ENCODE measurements at places on chromosomes 7 and 10. TPM values are rescaled to one million over a fixed set of nuclear protein-coding genes. Genes with fewer than 3 reads are reported as not detected.

Gene ZNF485
- 1.3 TPM for polyA plus RNA-seq

Gene BMPER
- polyA plus RNA-seq: 6.2 TPM

Gene NAMPT
- polyA plus RNA-seq: 13.3 TPM

- H3K36me3 ChIP-seq: no peaks in the 10 kb centered on the region
- no peak overlapping the region for H3K4me3 ChIP-seq
- H3K27ac ChIP-seq: no peak overlapping the region
- DNase-seq: peak; percentile 38
- H3K27me3 ChIP-seq: peaks cover 2% of the 10 kb centered on the region
Observed at GRCh38 chr7:91922857-91923256, 17.8 kb upstream of the AKAP9 start.

DNA sequence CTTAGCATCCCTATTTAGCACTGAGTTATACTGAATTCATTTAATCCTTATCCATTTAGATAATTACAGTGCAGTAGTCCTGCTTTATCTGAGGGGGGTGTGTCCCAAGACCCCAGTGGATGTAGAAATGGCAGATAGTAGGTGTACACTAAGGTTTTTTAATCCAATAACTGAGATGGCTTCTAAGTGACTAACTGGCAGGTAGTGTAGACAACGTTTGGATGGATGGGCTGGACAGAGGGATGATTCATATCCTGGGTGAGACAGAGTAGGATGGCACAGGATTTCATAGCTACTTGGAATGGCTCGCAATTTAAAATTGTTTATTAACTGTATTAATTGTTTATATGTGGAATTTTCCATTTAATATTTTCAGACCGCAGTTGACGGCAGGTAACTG, 295.6 kb downstream of the CCDC3 start:
- no peaks in the 10 kb centered on the region for H3K27me3 ChIP-seq
- DNase-seq: no peak
- H3K27ac ChIP-seq: peak overlapping the region; percentile 83
- H3K4me1 ChIP-seq: peaks cover 44% of the 10 kb centered on the region
- H3K36me3 ChIP-seq: no peaks in the 10 kb centered on the region

DNA sequence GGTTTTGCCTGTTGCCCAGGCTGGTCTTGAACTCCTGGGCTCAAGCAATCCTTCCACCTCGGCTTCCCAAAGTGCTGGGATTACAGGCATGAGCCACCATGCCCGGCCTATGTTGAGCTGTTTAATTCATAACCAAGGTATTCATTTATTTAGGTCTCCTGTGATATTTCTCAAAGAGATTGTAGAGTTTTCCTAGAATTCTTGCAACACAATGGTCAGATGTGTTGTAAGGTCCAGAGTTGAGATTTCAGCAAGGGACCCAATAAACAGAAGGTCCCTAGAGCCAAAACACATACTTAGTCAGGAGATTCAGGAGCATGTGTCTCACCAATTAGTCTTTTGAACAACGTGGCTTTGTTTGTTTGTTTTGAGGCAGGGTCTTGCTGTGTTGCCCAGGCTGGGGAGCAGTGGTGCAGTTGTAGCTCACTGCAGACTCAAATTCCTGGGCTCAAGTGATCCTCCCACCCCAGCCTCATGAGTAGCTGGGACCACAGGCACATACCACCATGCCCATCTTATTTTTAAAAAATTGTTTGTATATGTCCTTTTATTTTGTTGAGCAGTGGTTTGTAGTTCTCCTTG, 321.3 kb upstream of the GALNT17 start:
- H3K36me3 ChIP-seq: no peaks in the 10 kb centered on the region
- H3K4me1 ChIP-seq: no peaks in the 10 kb centered on the region
- H3K27ac ChIP-seq: no peak overlapping the region
- H3K27me3 ChIP-seq: no peaks in the 10 kb centered on the region

DNA sequence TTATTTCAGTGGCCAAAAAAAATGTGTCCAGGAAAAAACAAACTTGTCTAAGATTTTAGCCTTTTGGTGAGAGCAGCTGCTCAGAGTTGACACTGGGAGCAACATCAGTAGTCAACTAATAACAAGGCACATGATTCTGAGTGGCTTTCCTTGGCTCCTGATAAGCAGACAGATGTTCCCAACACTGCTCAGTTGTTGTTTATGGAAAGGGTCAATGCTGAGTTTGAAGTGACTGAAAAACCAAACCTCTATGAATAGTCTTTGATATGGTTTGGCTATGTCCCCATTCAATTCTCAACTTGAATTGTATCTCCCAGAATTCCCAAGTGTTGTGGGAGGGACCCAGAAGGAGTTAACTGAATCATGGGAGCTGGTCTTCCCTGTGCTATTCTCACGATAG, 12.3 kb downstream of the DYDC1 start:
- DNase-seq: no peak
- no peaks in the 10 kb centered on the region for H3K27me3 ChIP-seq
- no peak overlapping the region for H3K27ac ChIP-seq
- no peaks in the 10 kb centered on the region for H3K36me3 ChIP-seq

DNA sequence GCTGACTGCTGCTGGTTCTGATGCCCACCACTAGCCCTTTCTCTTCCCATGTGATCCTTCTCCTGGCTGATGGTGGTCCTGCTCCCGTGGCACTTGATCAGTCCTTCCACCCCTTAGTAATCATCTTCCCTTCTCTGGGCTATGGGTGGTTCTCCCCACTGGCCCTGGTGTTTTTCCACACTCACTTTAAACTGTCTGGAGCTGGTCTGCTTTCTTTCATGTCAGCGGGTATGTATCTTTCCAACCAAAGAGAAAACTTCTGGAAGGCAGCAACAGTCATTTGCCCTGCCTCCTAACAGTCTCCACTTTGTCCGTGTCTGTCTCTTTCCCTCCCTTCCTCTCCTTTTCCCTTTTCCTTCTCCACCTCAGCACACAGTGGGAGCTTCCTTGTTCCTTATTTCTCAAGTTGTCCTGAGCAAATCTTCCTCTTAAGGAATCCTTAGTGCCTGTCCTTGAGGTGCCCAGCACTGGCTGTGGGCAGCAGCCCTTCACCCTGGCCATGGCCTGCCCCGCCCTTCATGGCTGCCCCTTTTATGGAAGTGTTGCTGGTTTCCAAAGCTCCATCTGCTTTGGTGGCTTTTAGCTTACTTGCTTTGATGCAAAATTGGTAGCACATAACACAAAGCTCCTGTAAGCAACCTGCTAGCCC, 189.0 kb downstream of the TCF7L2 start:
- peaks cover 22% of the 10 kb centered on the region for H3K36me3 ChIP-seq
- no peak overlapping the region for H3K4me3 ChIP-seq
- H3K4me1 ChIP-seq: peaks cover 2% of the 10 kb centered on the region
- no peaks in the 10 kb centered on the region for H3K27me3 ChIP-seq
- no peak overlapping the region for H3K27ac ChIP-seq

- H3K4me1 ChIP-seq: peaks cover 3% of the 10 kb centered on the region
- peaks cover 11% of the 10 kb centered on the region for H3K36me3 ChIP-seq
- H3K27ac ChIP-seq: no peak overlapping the region
- no peak for DNase-seq
Observed at GRCh38 chr7:105786520-105787470, 89.6 kb downstream of the ATXN7L1 start.

GRCh38 chr7:91405092-91405788, 141.0 kb downstream of the FZD1 start:
- no peak overlapping the region for H3K4me3 ChIP-seq
- DNase-seq: no peak
- no peaks in the 10 kb centered on the region for H3K27me3 ChIP-seq
- H3K36me3 ChIP-seq: no peaks in the 10 kb centered on the region
- H3K4me1 ChIP-seq: no peaks in the 10 kb centered on the region

- H3K4me3 ChIP-seq: no peak overlapping the region
- no peaks in the 10 kb centered on the region for H3K36me3 ChIP-seq
- H3K27me3 ChIP-seq: no peaks in the 10 kb centered on the region
- H3K4me1 ChIP-seq: no peaks in the 10 kb centered on the region
- no peak overlapping the region for H3K27ac ChIP-seq
Observed at GRCh38 chr10:124539935-124540641, 78.5 kb downstream of the LHPP start.

DNA sequence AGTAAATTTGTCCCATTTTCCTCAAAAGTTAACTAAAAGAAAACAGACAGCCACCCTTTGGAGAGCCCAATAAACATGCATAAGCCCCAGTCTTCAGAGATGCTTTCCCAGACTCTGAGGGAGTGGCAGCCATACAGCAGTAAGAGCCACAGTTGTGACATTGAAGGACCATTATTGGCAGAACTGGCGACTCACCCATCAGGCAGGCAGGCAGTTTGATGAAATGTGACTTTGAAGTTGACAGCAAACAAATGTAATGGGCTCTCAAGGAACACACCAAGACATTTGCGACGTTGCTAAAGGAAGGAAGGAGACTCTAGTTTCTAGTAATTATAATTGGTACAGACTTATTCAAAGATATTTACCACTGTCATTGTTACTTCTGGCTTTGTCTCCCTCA, 287.5 kb upstream of the PHYHIPL start:
- no peak for DNase-seq
- no peak overlapping the region for H3K27ac ChIP-seq
- H3K4me3 ChIP-seq: no peak overlapping the region
- no peaks in the 10 kb centered on the region for H3K4me1 ChIP-seq

DNA sequence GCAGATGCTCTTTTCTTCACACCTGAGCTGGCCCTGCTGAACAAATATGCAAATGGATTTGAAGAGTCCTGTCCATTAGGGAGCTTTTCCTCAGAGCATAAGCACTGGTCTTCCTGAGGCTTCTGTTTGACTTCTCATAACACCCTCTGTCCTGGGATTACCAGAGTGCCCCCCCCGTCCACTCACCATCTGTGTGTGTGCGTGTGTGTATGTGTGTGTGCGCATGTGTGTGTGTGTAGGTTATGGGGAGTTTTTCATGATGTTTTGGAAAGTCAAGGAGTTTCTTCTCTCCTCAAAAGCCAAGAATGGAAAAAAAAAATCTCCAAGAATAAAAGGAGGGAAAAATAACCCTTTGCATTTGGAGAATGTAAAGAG, 57.7 kb upstream of the COMTD1 start:
- peak; percentile 25 for DNase-seq
- H3K27ac ChIP-seq: no peak overlapping the region
- no peak overlapping the region for H3K4me3 ChIP-seq
- no peaks in the 10 kb centered on the region for H3K36me3 ChIP-seq
- H3K27me3 ChIP-seq: no peaks in the 10 kb centered on the region
- peaks cover 24% of the 10 kb centered on the region for H3K4me1 ChIP-seq
